T-cell (primary cell): ENCODE measurements at places on chromosomes 6 and 20. TPM values are rescaled to one million over a fixed set of nuclear protein-coding genes. Genes with fewer than 3 reads are reported as not detected.

The ADAM33 gene
- not detected for total RNA-seq

GRCh38 chr6:159871906-159872305 is 18.9 kb upstream of the MAS1 start:
- no peak for DNase-seq

GRCh38 chr6:149895833-149896271 is 2.1 kb downstream of the RAET1E start:
- peak; percentile 42 for DNase-seq

GRCh38 chr6:166394036-166394892 is 11.5 kb upstream of the MPC1 start:
- DNase-seq, result no peak

DNA sequence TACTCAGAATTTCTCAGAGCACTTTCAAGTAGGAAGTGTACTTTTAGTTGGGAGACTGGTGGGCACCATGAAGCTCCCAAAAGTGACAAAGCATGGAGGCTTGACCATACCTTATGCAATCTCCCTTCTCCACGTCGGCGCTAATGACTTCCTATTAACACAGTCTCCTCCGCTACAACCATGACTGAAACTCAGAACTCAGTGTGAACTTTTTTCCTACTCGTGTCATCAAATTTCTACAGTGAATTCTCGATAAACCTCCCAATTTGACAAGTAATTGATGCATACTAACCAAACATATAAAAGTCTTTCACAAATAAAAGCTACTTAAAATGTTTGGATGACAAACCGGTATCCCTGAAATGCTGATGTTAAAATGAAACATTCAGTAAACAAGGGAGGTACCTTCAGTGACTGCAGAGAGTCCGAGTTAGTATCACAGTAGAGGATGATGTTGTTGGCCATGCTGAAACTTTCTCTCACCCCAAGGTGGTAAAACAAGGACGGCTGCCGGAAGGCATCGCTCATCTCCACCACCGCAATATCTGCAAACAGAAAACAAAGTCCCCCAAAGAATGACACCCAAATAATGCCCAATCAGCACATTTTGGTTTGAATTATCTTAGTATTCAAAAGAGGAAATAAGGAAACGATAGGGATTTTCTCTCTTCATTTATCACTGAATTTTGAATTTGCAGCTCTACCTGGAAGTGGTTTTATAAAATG is 72.1 kb downstream of the MAP3K5 start:
- DNase-seq, result no peak
